ENCODE measurements at places on chromosomes 16 and 17.

DNA sequence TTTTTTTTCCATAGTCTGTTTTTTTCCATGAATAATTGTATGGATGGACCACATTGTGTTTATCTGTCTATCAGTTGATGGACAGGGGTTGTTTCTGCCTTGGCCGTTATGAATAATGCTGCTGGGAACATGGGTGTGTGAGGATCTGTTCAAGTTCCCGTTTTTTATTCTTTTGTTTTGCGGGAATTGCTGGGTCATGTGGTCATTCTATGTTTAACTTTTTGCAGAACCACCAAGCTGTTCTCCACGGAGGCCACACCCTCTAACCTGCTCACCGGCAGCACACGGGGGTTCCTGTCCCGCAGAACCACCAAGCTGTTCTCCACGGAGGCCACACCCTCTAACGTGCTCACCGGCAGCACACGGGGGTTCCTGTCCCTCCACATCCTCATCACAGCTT, 5.9 kb upstream of the MSLN start:
- DNase-seq: no peak

DNA sequence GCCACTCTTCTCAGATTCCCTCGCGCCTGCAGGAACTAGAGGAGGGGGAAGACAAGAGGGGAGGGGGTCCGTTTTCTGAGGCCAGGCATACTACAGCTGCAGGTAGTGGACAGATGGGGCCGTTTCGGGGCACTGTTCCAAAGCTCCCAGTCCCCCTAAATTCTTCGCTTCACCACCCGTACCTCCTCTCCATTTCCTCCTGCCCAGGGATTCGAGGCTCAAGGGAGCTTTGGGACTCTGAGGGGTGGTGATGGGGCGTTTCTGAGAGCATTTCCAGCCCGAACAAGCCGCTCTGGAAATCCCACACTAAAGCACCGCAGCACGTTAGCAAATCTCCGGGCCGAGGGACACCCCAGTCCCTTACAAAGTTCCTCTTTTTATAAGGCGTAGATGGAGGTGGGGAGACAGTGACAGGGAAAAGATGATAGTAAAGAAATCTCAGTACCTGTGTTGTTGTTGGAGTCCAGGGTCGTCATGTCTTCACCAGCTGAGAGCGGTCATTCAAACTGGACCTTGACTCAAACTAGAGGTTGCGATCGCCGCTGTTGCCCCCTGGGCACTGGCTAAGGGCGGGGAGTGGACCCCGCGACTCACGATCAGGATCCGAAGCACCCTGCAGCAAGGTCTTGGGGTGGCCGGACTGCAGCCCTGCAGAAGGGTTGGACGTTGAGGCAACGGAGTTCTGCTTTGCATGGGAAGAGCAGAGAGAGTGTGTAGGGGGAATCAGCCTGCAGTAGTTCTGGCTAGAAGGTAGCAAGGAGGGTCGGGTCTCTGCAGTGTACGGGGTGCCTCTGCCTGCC, 570 bp downstream of the NR1D1 start:
- DNase-seq: no peak

DNA sequence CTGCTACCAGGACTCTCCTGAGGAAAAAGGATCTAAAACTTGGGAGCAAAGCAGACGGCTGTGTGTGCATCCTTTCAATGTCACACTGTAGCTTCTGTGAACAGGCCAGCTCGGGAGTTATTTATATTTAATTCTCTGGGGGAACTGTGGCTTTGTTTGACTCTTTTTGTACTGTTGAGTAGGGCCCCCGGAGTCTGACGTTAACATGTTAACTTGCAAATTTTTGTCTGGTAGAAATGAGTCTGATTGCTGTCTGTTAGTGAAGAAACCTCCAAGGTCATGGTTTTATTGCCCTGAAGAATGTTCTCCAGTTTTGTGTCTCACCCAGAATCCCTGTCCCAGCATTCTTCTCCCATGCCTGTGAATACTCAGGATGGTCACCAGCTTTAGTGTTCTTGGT, 14.2 kb upstream of the KCNG4 start:
- no peak for DNase-seq

- no peak for DNase-seq
These were observed 85.9 kb downstream of the LITAF start for GRCh38 chr16:11500700-11501346.

- DNase-seq: no peak
These were observed 20.0 kb upstream of the SLC35G3 start for GRCh38 chr17:35214192-35214591.

- DNase-seq: no peak
These were observed 31.9 kb downstream of the CDK5R1 start for GRCh38 chr17:32518646-32519227.

GRCh38 chr17:29116804-29117753, 63.1 kb downstream of the MYO18A start:
- DNase-seq: peak; percentile 82

GRCh38 chr17:80998118-80998747, 6.6 kb downstream of the CHMP6 start:
- no peak for DNase-seq

DNA sequence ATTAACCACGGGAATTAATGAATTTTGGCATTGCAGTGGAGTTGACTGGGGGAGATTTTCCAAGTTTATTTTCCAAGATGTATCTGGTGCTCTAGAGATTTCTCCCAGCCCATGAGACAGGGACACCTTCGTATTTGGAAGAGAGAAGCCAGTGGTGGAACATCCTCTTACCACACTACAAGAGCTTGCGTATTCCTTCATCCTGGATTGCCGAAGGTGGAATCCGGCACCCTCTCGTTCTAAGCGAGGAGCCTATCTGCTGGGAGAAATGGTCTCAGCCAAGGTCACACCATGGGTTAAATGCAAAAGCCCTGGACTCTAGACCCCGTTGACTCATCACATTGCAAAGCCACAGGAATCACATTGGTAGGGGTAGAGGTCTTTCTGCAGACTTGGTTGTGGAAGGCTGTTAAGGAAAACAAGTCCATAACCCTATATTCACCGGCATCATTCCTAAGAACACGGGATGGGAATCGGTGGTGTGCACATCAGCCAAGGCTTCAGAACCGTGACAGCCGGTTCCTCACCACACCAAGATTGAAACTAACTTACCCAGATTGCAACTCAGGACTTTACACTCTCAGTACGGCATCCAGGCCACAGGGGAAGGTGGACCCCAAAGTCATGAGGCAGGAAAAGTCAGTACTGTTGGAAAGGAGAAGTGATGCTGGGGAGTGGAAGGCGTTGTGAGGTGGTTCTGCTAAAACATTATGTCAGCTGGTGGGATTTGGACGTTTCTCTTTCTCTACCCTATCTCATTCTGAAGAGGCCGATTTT, 259.8 kb downstream of the CPPED1 start:
- no peak for DNase-seq

DNA sequence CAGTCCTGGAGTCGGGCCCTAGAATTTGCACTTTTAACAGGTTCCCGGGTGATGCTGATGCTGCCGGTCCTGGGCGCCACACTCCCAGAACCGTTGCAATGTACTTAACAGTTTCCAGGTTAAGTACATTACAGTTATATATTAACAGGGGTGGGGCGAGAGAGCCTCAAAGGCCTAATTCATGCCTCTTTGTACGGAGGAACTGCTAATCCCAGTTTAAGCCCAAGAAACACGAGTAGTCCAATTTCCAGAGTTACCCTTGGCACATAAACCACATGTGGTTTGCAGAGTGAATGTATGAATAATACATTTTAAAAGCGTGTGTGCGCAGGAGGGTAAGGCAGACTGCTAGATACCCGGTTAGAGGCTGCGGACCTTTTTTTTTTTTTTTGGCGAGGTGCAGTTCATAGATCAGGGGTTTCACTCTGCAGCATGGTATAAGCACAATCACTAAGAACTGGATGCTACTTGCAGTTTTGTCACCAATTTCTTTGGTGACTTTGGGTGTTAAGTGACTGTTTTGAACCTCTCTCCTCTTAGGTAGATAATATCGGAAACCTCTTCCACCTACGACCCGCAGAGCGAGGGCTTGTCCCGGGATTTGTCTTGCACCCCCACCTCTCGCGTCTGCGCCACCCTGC, 713 bp downstream of the COX11 start:
- DNase-seq: no peak

GRCh38 chr16:87382023-87382785, 1.4 kb downstream of the FBXO31 start:
- no peak for DNase-seq

DNA sequence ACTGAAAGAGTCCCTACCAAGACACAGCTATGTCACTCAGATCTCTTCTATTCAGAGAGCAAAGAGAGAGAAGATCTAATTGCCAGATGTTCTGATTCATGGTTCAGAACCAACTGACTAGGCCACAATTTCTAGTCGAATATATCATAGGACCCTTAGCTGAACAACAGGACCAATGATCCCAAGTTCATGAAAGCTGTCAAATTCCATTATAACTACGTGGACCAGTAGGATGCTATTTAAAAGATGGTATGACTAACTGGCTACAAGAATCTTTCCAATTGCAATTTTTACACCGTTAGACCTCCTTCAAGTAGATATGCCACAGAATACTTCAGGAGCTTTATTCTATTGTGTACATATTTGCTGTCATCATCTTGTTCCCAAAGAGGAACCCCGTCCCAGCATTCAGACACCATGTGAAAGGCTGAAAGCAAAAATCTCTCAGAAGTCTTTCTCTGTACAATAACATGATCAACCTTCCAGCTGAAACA, 26.0 kb downstream of the DCUN1D3 start:
- no peak for DNase-seq

DNA sequence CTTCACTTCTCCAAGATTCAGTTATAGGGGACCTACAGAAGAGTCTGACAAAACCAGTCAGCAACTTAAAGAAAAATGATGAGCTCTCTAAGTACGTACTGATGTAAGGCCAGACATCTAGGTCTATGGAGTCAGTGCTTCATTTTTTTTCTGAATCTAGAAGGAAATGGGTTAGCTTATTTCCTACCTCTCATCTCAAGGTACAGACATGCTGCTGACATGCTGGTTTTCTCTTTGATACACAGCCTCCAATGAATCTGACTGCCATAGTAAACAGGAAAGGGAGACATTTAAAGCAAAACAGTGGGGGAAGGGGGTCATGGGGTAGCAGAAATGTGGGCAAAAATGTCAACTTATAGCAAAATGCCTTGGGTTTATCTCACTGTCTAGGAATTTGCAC, 16.4 kb downstream of the CDR2 start:
- no peak for DNase-seq

DNA sequence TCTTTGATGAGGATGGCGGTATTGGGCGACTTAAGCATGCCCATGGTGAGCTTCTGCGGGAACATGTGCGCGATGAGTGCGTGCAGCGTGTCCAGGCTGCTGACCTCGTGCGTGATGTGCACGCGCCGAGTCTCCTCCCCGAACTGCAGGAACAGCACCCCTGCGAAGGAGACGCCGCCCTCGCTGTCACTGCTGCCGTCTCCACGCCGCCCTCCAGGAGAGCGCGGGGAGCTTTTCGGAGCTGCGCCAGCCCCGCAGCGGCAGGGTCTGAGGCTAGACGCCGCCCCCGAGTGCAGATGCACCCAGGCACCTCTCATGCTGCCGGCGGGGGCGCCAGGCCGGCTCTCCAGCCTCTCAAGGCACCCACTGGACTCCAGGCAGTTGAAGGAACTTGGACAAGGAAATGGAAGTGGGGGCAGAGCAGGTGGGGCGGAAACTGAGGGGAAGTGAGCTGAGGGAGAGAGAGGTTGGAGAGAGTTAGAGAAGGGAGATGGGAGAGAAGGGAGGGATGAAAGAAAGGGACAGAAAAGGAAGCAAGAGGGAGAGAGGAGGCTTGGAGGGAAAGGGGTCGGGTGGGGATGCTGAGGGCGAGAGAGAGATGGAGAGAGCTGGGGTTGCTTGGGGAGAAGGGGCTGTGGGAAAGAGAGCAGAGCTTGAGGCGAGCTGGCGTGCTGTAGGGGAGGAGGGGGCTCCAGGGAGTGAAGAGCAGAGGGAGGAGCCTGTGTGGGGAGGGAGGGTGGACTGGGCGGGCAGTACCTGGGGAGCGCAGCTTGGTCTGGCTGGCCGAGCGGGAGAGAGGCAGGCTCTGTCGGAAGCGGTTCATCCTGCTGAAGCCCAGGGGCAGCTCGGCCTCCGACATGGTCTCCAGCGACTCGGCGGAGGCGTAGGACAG, 42.1 kb downstream of the SRCIN1 start:
- DNase-seq: no peak

DNA sequence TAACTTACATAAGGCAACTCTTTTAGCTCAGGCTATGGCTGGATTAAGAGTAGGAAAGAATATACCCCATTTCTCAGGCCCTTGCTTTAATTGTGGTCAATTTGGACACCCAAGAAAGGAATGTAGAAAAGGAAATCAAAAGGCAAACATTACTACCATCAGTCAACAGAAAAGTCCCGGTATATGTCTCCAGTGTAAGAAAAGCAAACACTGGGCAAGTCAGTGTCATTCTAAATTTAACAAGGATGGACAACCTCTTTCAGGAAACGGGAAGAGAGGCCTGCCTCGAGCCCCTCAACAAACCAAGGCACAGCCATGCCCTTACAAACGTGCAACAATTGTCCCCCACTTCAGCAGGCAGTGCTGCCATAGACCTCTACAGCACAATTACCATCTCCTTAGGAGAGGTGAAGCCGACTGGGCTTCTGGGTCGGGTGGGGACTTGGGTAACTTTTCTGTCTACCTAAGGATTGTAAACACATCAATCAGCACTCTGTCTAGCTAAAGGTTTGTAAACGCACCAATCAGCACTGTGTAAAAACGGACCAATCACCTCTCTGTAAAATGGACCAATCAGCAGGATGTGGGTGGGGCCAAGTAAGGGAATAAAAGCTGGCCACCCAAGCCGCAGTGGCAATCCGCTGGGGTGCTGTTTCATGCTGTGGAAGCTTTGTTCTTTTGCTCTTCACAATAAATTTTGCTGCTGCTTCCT, 12.4 kb downstream of the MRPL58 start:
- DNase-seq: peak; percentile 34

DNA sequence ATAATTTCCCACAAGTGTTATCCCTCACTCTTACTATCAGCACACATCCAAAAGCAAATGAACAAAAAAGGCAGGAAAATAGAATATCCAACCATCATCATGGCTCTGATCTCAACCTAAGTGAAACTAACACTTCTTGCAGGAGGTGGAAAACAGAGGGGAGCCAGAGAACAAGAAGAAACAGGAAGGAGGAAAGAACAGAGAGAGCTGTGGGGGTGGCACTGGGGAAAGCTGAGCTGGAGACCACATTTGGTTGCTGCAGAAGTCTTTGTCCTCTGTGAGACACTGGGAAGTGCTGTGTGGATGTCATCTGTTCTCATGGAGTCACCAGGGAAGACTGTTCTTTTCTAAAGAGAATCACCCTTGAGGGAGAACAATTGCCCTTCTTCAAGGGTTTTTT, 34.7 kb downstream of the GRB7 start:
- no peak for DNase-seq

DNA sequence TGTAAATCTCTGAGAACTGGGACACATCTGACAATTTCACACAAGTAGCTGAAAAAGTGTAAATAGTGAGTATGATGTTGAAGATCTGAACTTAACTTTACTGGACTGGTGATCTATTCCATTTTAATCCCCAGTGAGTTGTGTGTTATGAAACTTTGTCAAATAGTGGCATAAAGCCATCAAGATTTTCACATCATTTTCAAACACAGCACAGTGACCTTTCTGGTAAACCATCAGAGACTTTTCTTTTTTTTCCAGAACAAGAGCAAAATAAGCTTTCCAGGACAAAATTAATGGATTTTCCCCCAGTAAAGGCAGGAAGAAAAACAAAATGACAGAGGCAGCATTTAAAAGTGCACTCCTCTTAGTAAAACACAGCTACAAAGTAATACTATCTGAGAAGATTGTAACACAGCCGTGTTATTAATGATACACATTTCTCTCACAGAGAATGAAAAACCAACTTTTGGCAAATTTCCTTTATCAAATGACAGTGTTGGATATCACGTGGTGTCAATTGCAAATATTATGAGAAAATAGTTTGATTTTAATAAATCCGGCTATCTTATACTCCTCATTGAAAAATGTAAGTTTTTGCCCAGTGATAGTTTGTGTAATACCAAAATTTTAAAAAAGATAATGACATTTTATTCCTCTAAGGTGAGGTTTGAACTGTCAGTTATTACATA, 16.8 kb upstream of the COL1A1 start:
- no peak for DNase-seq
